GDM1 (cell line): ENCODE measurements at places on chromosomes 12 and 14.

GRCh38 chr14:104528496-104528895, 51.1 kb upstream of the C14orf180 start:
- no peak for DNase-seq

DNA sequence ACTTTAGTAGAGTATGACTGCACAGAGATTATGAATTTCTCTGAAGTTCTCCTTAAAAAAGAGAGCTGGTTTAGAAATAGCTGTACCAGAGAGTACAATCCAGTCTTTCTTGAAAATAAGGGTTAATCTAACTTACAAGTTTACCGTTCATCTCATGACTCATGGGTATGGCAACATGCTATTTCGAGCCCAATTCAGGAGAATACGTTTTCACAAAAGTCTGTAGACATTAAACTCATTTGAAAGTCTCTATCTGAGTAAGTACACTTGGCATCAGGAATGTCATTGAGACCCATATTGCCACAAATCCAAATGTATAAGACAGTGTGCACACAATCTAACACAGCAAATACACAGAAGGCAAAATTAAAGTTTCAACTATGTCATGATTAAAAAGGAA, 160.5 kb downstream of the PIK3C2G start:
- no peak for DNase-seq

GRCh38 chr14:94269156-94269555, 23.9 kb downstream of the SERPINA10 start:
- DNase-seq: no peak

DNA sequence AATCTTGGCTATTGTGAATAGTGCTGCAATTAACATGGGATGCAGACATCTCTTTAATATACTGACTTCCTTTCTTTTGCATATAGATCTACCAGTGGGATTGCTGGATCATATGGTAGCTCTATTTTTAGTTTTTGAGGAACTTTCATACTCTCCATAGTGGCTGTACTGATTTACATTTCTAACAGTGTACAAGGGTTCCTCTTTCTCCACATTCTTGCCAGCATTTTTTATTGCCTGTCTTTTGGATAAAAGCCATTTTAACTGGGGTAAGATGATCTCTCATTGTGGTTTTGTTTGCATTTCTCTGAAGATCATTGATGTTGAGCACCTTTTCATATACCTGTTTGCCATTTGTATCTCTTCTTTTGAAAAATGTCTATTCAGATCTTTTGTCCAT, 8.4 kb downstream of the AMDHD1 start:
- no peak for DNase-seq

DNA sequence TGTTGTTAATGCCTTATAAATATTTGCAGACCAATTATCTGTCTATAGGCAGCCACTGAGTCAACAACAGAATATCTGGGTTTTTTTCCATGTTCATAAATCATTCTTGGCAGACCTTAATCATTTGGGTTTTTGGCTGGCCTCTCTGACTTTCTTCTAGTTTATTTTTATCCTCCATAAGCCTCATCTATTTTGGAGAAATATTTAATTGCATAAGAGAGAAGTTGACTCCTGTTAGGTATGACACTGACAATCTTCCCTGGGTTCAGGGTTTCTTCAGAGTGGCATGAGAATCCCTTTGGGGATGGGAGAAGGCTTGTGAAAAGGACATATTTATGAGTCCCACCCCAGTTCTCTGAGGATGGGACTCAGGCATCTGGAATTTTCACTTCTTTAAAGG, 299.8 kb downstream of the NRXN3 start:
- no peak for DNase-seq

DNA sequence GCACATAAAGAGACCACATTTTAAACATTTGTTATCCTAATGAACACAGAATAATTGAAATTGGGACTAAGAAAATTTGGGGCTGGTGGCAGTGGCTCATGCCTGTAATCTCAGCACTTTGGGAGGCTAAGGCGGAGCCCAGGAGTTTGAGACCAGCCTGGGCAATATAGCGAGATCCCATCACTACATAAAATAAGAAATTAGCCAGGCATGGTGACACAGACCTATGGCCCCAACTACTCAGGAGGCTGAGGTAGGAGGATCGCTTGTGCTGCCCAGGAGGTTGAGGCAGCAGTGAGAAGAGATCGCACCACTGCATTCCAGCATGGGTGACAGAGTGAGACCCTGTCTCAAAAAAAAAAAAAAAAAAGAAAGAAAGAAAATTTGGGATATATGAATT, 59.7 kb downstream of the CPM start:
- DNase-seq: no peak

- no peak for DNase-seq
Measured at GRCh38 chr14:64973026-64973442, 898 bp upstream of the RAB15 start.

- no peak for DNase-seq
Measured at GRCh38 chr12:130922511-130922953, 31.2 kb upstream of the ADGRD1 start.

DNA sequence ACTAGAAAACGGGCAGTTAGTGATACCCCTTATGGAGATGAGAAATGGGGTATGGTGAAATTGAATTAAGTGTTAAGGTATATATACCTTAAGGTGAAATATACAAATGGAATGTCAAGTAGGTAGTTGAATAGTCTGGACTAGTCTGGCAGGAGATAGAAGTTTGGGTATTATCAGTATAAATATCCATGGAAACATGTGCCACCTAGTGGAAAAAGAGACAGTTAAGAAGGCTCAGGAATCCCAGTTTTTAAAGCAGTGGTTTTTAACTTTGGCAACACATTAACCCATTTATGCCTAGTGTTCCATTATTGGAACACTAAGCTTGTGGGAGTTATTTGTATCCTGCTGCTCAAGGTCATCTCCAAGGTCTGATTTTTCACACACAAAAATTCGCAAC, 38.6 kb upstream of the TPH2 start:
- no peak for DNase-seq

GRCh38 chr14:54329082-54329695, 67.6 kb upstream of the CDKN3 start:
- DNase-seq: peak; percentile 8

DNA sequence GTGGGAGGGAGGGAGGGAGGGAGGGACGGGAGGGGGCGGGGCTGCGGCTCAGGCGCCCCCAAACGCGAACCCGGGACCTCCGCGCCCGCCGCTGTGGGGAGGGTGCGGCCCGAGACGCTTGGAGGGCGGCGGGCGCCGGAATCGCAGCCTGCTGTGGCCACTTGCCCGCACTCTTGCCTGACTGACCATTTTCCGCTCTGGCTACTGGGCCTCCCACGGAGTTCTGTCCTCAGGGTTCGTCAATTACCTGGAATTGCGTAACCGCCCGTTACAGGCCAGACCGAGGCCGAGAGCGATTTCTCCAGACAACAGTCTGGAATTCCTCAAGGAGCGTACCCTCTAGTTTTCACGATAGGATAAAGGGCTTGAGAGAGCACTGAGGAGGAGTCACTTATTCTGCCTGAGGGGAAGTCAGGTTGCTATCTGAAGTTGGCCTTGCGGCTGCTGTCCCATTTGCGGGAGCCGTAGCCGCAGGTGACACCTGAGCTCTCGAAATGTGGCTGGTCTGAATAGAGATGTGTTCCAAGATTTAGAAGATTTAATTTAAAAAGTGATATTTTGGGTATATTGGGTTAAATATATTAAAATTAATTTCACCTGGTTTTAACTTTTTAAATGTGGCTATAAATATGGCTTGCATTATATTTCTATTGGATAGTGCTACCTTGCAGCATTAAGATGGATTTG, 446 bp upstream of the ZNF641 start:
- no peak for DNase-seq

- no peak for DNase-seq
Measured at GRCh38 chr14:33335366-33335765, 396.7 kb downstream of the NPAS3 start.

DNA sequence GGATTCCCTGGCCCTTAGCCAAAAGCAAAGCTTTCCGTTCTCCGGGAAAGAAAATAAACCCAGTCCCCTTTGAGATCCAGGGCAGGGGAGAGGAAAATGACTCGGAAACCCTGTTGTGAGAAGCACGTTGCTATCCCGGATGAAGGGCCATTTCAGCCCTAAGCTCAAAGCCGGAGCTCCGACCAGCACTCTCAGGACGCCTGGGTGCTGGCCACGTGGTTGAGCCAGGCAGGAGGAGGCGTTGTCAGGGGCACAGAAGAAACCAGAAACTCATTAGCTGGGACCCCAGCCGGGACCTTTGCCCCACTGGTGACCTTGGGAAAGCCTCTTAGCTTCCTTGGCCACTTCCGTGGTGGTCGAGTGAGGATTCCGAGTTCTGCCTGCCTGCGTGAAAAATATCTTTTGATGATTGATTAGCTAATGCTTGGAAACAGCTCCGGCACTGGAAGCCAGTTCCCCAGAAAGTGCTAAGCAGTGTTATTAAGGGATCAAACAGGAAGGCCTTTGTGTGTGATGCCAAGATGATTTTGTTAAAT, 57.6 kb upstream of the FZD10 start:
- no peak for DNase-seq

DNA sequence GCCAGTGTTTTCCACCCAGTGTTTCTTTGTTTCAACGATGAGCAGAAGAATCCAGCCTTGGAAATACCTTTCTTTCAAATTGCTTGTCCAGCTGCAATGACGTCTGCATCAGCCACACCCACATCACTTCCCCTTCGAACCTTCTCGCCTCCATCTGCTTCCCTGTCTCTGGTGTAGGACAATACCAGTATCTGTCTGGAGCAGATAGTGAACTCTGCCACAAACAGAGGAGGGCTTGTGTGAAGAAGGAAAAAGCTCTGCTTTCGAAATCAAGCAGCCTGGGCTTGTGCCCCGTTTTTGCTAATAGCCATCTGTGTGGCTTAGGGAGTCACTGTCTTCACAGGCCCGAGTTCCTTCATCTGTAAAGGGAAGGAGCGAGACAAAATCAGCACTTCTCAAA, 415.4 kb downstream of the ZFP36L1 start:
- DNase-seq: peak; percentile 40

GRCh38 chr12:95169368-95169767, 47.9 kb downstream of the FGD6 start:
- DNase-seq: peak; percentile 33

- no peak for DNase-seq
Measured at GRCh38 chr14:39957987-39958386, 525.8 kb upstream of the FBXO33 start.

DNA sequence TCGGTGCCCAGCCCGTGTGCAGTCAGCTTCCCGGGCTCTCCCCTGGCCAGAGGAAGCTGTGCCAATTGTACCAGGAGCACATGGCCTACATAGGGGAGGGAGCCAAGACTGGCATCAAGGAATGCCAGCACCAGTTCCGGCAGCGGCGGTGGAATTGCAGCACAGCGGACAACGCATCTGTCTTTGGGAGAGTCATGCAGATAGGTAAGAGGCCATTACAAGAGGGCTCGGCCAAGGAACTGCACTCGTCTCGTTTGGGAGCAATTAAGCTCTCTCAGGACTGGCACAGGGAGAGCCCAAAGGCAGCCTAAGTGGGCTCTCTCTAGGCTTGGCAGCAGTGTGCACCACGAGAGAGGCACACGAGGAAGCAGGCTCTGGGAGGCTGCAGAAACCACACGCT, 3.7 kb downstream of the WNT5B start:
- DNase-seq: no peak

- no peak for DNase-seq
Measured at GRCh38 chr12:115758877-115759620, 518.4 kb downstream of the MED13L start.

GRCh38 chr12:570435-570920, 92.8 kb downstream of the NINJ2 start:
- no peak for DNase-seq

GRCh38 chr12:122895704-122896636, at the start of gene VPS37B:
Gene VPS37B, minus strand, starts transcription at chr12:122896124. Its CDS starts 62 bp downstream, at chr12:122896062.
- DNase-seq: peak; percentile 78

DNA sequence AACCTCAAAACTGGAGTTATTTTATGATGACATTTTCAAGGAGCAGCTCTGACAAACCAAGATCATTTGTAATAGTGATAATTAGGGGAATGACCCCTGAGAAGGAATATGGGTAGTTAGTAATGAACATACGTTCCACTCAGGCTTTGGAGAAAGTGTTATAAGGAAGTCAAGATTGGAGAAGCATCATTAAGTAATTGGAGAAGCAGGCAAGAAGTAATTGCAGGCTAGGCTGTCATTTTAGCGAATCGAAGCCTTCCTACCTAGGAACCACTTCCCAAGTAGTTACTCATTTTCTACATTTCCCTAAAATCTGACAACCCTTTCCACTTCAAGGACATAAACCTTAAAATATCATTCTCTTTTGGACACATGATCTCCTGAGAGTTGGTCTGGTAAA, 1.2 kb downstream of the EDDM3B start:
- DNase-seq: no peak

GRCh38 chr12:45458854-45459807, 243.2 kb downstream of the ANO6 start:
- DNase-seq: no peak
